ENCODE measurements at places on chromosomes 6 and 20.

DNA sequence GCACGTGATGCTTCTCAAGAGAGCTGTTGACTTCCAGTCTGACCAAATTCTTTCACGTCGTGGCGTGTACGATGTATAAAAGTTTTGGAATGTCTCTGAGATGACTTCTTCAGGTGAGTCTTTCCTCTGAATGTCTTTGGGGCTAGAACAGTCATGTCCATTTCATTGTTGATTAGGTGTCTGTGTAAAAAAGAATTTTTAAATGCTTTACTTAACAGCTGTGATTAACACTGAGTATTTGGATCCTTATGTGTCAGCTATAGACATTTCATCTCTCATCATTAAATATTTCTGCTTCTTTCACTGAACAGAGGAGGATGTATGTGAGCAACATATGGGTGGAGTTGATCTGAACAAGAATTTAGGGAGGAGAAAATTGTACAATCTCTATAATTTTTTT lies 29.3 kb upstream of the KIF13A start:
- DNase-seq, result no peak

DNA sequence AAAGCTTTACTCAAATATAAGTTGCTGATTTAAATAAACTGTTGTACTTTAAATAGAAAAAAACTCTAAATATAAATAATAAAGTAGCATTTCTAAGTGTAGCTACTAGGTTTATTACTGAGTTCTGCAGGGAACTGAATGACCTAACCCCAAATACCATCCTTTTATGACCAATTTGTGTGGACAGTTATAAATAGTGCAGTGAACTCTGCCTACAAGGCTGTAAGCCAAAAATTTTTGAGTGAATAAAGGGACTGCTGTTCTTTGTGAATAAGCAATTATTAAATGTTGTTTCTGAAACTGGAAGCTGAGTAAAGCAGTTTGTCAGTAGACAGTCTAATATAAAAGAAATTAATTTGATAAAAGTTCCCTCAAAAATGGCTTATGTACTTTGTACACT lies 90.8 kb upstream of the ELOVL5 start:
- DNase-seq, result no peak

- DNase-seq, result no peak
These were observed 14.5 kb downstream of the THBS2 start for GRCh38 chr6:169239181-169239580.

DNA sequence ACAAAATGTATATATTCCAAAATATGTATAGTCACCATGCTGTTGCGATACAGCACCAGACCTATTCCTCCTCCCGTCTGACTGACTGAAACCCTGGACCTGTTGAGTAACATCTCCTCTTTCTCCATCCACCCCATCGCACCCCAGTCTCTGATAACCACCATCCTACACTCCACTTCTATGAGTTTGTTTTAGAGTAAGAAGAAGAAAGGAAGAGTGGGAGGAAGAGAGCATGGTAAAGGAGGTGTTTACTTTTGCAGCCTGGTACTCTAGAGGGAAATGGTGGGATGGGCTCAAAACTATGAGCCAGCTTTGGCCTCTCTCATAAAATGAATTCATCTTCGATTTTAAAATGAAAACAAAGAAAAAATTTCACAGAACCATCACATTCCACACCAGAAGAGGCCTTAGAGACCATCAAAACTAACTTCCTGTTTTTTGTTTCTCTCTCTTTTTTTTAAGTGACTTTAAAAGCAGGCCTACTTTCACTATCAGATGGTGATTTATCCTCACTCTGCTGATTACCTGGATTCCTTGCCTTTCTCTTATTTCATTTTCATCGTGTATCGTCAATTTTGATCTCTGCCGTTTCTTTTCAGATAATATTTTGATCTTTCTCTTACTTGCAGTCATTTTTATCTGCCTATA lies 16.8 kb upstream of the FUCA2 start:
- no peak for DNase-seq

- DNase-seq, result no peak
These were observed 4.8 kb upstream of the ZMYND8 start for GRCh38 chr20:47361057-47361915.

DNA sequence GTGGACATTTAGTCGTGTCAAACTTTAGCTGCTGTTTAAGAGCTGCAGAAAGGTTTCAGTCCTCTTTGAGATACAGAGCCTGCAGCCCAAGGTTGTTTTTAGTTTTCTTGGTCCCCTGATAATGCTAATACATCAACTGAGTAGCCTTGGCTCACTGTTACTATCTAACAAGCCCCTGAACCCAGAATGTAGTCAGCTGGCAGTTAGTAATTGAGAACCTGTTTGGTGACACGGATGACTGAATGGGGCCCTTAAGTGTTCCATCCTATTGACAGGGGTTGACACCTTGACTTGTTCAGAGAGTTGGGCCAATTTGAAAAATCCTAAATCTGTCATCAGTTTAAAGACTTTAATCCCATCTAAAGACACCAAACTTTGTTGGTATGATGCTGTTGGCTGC lies 2.8 kb downstream of the RTN4IP1 start:
- no peak for DNase-seq

GRCh38 chr20:15836634-15837033 lies 736.6 kb downstream of the KIF16B start:
- DNase-seq, result no peak

- DNase-seq, result no peak
These were observed 738.0 kb downstream of the EPHA7 start for GRCh38 chr6:92681401-92681800.

Data from AG09319 (cell line).